ENCODE measurements at places on chromosomes 12 and 14.

DNA sequence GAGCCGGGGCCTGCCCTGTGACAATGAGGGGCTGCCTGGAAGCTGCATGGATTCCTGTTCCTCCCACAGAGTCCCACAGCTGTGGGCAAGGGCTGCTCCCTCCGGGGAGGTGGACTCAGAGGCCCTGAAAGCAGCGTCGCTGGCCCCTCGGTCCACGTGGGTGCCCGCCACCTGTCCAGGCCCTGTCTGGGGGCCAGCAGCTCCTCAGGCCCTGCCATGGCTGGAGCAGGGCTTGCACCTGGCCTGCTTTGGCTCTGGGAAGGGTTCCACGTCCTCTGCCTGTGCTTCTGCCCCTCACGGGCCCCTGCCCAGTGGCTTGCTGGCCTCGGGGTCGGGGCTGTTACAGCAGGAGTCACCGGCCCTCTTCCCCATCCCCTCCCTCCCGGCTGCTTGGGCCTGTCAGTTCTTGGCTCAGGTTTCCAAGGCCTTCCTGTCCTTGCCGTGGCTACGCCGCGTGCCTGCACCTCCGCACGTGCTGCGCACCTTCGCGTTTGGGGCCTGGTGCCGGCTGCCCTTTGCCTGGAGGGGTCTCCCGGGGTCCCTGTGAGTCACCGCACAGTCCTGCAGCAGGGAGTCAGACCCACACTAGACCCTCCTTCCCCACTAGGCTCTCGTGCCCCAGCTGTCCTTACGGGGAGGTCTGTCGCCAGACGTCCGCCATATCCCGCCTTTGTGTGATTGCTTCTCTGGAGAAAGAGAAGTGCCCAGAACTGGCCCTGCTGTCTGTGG lies 5.8 kb downstream of the FBRSL1 start:
- no peak for DNase-seq

DNA sequence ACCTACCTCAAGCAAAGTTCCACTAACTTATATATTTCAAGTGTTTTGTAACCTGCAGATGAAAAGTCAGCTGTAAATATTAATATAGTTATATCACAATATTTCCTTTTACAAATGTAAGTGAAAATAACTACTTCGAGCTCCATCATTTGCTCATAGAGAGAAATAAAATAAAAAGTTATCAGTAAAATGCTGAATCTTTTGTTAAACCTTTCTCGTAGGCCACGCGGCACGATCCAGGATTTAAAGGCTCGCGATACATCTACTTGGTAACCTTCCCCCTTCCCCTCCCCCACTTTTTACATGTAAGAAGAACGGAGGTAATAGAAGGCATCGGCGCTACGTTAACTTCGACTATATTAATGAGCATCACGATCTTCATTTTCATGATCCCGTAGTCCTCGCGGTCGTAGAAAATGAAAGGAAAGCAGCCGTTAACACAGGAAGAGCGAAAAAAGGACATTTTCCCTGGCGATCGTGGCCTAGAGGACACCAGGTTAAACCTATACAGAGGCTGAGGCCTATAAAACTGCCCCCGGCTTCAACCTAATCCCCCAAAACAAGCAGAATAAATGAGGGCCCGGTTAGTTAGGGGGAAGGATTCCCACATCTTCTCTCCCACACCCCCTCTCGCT lies 508 bp downstream of the HNRNPC start:
- peak; percentile 58 for DNase-seq

GRCh38 chr14:91835920-91836843 lies 31.2 kb downstream of the TC2N start:
- DNase-seq, result peak; percentile 33

DNA sequence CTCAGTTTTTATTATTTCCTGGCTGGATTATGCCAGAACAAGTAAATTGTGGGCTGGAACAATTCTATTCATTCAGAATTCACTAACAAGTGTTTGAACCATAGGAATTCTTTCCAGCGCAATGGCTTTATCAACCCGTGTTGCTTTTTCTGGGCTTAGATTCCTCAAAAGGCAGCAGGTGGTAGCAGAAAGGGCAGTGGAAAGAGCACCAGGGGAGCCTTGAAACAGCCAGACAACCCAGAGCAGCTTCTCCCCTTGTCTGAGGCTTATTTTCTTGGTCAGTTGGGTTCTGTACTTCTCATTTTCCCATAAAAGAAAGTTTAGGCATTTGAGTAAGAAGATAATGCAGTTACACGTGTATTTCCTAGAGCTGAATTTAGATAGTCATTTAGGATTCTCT lies 130.7 kb downstream of the OTOGL start:
- DNase-seq, result no peak

GRCh38 chr12:42130672-42131402 lies 13.8 kb downstream of the GXYLT1 start:
- DNase-seq, result peak; percentile 31

DNA sequence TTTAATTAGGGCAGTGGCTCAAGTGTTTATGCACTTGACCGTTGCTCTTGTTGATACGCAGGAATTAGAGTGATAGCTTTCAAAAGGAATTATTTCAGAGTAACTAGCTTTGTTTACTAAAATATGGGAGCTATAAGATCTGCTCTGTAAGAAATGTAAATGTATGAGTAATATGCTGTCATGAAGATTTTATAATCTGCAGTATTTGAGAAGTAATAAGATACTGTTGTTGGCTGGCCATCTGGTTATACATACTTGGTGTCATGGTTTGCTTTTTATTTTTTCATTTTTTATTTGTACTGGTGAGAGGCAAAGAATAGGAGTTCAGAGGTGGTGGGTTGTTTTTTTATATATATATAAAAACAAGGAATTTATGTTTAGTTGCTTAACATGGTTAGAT lies 58.5 kb downstream of the PLXNC1 start:
- no peak for DNase-seq

DNA sequence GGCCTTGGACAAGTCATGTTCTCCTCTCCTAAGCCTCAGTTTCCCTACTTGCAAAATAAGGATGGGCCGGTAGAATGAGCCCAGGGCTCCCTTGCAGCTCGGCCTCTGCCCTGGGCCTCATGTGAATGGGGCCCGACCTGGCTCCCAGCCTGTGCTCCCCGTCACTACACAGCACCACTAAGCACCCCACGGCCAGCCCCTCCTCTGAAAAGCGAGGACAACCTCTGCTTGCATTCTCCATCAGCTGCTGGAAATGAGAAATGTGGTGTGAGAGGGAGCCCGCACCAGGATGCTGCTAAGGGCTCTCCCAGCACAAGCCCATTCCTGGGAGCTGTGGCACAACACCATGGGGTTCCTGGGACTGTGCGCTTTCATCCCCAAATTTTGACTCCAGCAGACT lies 10.2 kb downstream of the SLC25A47 start:
- DNase-seq, result no peak

GRCh38 chr12:7091171-7091570 lies 1.1 kb downstream of the C1R start:
- no peak for DNase-seq

GRCh38 chr12:4320497-4320852 lies 538 bp upstream of the TIGAR start:
- DNase-seq, result no peak

GRCh38 chr14:31122921-31123320 lies 84.7 kb downstream of the HECTD1 start:
- no peak for DNase-seq

DNA sequence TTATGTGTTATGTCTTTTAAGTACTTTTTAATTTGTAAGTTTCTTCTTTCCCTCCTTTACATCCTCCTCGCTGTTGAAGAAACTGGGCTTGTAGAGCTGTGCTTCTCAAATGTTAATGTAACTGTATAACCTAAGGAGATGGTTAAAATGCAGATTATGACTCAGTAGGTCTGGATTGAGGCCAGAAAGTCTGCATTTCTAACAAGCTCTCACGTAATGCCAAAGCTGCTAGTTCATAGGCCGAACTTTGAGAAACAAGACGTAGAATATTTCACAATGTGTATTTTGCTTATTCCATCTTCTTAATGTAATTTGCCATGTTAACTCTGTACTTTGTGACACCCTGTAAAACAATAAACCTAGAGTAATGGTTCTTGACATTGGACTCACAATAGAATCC lies 193.3 kb upstream of the SYT1 start:
- DNase-seq, result no peak

DNA sequence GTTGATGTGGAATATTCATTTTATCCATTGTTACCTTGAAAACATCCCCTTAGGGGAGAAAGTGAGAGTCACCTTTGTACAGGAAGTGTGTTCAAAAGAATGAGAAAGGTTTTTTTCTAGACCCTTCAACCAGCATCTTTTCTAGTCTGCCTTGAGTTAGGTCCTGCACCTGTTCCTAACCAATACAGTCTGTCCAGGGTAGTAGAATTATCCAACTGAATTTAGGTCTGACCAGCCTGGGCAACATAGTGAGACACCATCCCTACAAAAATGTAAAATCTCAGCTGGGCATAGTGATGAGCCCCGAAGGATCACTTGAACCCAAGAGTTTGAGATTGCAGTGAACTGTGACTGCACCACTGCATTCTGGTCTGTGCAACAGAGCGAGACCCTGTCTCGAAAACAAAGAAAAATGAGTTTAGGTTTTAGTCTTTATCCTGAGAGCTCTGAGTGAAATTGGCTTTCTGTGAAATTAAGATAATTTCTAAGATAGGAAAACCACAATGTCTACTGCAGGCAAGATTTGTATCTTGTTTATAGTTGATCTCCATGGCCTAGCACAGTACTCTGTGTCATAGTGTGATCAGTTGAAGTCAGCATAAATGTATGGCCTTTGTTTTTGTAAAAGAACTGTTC lies 25.2 kb downstream of the ARHGAP5 start:
- DNase-seq, result no peak

DNA sequence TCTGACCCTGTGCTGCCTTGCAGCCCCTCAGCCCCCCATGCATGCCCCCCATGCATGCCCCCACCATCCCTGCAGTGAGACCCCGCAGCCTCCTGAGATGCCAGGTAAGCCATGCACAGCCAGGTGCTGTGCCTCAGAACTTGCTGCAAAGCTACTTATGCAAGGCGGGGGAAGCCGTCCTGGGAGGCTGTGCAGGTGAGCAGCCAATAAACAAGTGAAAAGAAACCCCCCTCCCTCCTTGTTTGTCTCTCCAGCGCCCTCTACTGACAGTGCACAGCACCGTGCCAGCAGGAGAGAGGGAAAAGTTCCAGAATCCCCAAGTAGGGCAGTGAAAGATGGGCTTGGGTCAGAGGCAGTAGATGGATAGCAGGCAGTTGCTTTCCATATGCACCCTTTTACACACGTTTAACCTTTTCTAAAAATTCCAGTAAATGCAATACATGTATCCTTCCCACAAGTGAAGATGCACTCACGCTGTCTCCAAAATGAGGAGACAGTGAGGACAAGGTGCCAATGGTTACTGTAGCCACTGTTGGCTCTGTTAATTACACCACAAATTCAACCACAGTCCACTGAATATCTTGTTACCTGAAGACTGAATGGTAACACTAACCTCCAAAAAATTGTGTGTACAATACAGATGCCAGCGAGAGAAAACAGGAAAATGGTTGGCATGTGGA lies 18.0 kb downstream of the TNFAIP2 start:
- DNase-seq, result peak; percentile 12

DNA sequence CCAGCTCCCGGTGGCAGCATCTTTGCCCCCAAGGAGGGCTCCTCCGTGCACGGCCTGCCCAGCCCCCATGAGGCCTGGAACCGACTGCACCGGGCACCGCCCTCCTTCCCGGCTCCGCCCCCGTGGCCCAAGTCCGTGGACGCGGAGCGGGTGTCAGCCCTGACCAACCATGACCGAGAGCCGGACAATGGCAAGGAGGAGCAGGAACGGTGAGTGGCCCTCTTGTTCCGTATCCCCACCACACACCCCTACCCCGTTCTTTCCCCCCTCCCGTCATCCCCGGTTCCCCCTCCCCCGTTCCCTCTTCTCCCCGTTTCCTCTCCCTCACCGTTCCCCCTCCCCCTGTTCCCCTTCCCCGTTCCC lies 28.3 kb downstream of the LRCOL1 start:
- no peak for DNase-seq

GRCh38 chr12:46445551-46446235 lies 73.1 kb upstream of the SLC38A2 start:
- DNase-seq, result no peak

DNA sequence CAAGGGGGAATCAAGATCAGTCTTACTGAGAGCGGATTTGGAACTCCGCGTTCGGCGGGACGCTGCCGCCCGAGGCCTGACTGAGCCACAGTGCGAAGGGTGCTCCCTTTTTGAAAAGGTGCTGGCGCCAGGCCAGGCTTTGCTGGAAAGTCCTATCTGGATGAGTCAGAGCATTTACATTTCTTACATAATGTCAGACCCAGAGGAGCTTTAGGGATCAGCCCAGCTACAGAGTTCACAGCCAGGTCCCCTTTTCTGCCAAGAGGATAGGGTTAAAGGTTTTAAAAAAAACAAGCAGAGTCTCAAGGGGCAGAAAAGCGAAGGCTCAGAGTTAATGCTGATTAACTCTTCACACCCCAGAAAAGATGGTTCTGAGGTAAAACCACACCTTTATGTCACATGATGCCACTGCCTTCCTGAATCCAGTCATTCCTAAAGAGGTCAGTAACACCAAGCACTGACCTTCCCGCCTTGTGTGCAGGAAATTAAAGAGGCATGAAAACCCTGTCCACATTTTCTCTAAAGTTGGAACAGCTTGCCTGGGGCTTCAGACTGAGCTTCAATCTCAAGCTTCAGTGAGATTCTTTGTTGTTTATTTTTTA lies 11.7 kb upstream of the FBXL14 start:
- DNase-seq, result peak; percentile 77

DNA sequence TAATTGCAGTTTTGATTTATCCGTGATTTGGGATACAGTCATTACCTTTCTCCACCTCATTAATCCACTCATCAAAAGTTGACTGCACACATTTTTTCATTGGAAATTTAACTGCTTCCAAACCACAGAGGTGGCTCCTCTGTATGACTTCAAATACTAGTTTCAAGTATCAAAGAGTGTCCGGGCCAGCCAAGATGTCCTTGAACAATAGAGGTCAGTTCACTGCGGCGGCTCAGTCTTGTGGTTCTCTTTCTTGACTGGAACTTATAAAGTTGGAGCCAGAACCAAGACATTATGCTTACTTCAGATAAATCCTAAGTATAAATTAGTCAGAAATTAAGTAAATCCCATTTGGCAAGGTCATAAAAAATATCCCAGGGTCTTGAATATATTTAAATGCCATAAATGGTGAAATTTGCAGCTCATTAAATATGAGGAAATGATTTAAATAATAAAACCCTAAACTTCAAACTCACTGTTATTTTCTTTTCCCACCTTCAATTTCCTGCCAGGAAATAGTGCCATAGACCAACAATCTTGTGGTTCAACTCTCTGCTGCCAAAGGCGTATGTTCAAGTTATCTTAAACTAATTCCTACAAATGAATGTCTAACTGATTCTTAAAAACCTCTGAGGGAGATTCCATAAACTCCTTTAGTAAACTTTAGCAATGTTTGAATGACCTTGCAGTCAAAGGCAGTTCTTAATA lies 360.8 kb downstream of the AEBP2 start:
- peak; percentile 61 for DNase-seq

All from kidney glomerular epithelial cell (primary cell).